GM18507 (cell line): ENCODE measurements at places on chromosomes 7 and 10.

DNA sequence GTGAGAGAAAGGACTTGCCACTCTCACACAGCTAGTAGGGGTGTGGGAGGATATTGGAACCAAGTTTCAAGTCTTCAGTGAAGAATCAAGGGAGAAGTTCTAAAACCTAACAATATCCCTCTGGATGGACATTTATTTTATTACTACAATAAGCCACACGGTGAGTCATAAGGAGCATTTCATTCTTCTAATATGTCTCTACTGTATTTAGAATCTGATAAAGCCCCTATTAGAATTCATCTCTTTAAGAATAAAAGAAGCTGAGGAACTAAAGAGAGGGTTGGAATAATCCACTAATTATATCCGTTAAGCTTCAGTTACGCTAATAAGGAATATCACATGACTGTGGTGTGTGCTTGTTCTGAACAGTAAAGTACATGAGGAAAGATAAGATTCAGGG lies 40.9 kb upstream of the ATRNL1 start:
- no peak for DNase-seq

DNA sequence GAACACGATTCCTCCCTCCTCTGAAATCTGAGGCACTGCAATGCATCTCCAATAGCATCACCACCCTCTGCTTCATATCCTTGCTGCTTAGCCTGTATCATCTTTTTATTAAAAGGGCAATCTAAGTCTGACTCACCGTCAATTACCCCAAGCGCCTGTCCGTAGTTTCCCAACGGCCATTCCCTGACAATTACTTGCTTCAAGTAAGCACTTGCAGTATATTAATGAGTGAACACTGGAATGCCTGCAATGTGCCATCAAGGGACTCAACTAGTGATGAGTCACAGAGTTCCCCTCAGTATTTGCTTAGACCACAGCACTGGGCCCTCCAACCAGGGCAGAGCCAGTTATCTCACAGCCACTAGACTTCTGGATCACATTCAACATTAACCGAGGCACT lies 19.5 kb upstream of the PPP1R3C start:
- DNase-seq, result no peak

DNA sequence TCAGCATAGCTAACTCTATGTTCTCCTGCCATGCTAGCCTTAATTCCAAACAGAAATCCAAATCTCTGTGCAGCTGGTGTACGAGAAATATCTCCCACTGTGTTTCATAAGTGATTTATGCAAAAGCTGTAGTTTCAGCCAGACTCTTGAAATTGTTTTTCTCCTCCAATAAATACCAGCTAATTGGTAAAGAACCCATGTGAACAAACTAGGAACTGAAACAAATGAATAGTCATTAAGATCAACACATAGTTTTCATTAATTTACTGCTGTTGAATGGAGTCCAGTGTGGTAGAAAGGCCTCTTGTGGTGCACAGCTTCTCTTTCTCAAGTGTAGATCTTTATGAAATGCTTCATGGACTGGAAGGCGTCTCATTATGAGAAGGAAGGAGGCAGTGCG lies 18.4 kb downstream of the PPP1R17 start:
- no peak for DNase-seq

- DNase-seq, result no peak
These were observed 22.5 kb downstream of the FKBP6 start for GRCh38 chr7:73350306-73351068.

DNA sequence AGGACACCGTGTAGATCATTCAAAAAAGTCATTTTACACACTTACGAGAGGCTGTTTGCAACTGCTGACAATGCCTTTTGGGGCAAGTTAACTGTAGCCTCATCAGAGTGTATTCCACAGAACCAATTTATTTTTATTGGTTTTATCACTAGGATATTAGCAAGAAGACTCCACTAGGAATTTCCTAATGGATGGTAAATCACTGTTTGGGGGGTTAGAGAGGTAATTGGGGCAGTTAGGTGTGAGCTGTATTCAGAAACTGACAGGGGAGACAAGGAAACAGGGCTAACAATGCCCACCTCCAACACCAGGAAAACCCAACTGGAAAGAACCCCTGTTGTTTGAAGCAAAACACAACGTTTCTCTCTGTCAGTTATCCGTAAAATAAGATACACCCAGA lies 383.0 kb upstream of the SHH start:
- no peak for DNase-seq

GRCh38 chr10:96719200-96719599 lies 1.1 kb downstream of the PIK3AP1 start:
- DNase-seq, result no peak

DNA sequence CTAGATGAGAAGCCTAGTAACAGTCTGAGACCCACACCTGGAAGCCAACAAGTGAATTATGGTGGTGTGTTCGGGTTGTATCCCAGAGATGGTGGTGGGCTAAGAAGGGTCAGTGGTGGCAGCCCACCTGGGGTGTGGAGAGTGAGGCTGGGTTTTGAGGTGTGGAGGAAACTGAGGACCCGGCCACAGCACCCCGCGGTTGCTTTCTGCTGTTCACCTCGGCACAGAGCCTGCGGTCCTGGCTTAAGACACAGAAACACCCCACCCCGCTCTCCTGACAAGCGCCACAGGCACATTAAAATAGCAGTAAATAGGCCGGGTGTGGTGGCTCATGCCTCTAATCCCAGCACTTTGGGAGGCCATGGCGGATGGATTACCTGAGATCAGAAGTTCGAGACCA lies 395.1 kb downstream of the GLRX3 start:
- DNase-seq, result no peak

GRCh38 chr7:132206594-132206993 lies 369.7 kb downstream of the PLXNA4 start:
- no peak for DNase-seq

DNA sequence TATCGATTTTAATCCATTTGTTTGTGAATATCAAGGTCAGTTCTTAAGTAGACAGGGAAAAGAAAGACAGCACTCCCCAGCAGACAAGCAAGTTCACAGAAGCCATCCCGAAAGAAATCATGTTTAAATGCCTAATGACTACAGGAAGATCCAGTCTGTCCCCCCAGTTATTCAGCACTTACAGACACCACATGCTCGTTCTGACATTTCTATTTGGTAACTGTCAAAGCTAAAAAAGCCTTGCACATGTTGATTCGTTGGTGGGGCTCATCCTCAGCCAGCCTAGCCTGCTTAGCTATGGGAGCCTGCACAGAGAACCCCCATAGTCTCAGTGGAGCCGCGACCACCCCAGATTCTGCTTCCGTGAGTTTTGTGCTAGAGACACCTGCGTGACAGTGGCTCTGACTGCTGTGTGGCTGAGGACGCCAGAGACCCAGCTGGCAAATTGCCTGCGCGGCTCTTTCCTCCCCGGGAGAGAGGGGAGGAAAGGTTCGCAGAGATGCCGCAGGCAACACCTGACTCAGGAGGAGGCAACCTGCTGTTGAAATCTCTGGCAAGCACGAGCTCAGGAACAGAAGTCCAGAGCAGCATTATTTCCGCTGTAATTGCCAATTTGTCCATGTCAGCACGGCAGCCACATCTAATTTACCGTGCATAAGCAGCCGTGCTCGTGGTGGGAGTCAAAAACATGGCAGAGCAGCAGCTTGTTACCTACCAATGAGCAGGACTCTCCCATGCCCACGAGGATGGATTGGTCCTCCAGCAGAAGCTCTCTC lies 194.2 kb downstream of the GPAM start:
- no peak for DNase-seq

GRCh38 chr10:62590306-62590705 lies 214.2 kb upstream of the ADO start:
- no peak for DNase-seq

GRCh38 chr10:116268976-116269375 lies 4.0 kb downstream of the GFRA1 start:
- DNase-seq, result no peak

DNA sequence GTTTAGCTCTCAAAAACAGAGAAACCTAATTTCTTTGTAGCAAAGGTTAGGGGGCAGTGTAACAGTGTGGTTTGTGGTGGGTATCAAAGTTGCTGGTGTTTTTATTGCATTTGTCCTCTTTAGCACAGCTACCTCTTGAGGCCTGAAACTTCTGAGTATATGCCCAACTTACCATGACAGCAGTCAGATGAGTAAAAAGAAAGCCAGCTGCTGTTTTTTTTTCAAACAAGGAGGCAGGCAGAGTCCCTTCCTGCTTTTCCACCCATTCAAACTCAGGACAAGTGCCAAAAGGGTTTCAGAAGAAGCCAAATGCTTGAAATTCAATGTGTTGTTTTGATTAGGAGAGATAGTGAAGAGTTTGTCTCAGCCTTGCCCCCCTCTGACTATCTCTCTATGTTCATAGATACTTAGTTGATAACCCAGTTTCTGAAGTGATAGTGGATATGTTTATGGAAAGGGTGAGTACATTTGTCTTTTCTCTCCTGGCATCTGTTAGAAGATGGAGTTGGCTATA lies 23.1 kb downstream of the GBF1 start:
- DNase-seq, result no peak

DNA sequence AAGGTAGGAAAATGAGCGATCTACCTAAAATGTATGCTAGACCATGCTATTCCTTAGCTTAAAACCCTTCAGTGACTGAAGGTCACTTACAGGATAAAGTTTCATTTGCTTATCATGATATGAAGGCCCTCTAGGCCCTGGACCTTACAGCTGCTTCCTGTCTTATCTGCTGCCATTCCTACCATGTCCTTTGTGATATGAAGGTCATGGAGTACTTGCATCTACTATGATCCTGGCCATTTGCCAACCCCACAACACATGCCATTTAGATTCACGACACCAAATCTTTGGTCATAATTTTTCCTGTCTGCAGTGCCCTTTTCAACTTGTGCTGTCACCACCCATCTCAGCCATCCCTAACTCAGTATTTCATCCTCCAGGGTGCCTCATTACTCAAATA lies 181.8 kb upstream of the MDFIC start:
- no peak for DNase-seq

DNA sequence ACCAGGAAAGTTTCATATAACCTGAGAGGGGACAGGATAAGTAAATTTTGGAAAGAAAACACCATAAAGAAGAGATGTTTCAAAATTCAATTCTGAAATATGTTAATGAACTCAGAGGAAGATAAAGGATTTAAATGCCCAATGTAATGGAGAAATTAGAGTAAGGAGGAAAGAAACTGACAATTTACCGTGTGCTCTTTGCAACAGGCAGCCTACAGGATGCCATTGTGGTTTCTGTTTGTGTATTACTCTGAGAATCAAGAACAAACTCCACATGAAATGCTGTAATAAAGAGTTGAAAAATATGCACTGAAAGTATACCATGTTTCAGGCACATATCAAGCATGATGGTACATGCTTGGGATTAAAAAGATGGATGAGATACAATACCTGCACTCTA lies 44.8 kb upstream of the GLCCI1 start:
- DNase-seq, result no peak

GRCh38 chr10:5779730-5780129 lies 33.5 kb downstream of the GDI2 start:
- no peak for DNase-seq

DNA sequence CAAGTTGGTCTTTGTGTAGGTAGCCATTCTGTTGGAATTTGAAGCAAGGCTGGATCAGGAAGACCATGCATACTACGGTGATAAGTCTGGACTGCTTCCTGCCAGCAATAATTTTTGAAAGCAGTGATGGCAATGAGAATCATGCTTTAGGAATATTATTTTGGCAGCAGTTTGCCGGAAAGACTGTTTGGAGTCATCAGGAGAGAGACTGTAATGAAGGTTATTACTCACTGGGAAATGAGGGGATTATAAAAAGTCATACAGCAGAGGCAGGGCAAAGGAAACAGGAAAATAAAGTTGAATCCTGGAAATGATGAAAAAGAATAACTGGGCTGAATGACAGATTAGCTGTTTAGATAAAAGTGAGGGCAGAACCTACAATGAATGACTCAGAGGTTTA lies 1136.8 kb upstream of the AUTS2 start:
- no peak for DNase-seq

- no peak for DNase-seq
These were observed 503.0 kb upstream of the FOXK1 start for GRCh38 chr7:4178916-4179687.

GRCh38 chr7:25788961-25789620 lies 362.9 kb upstream of the NFE2L3 start:
- no peak for DNase-seq

GRCh38 chr7:135189221-135189662 lies 18.7 kb upstream of the CYREN start:
- no peak for DNase-seq

DNA sequence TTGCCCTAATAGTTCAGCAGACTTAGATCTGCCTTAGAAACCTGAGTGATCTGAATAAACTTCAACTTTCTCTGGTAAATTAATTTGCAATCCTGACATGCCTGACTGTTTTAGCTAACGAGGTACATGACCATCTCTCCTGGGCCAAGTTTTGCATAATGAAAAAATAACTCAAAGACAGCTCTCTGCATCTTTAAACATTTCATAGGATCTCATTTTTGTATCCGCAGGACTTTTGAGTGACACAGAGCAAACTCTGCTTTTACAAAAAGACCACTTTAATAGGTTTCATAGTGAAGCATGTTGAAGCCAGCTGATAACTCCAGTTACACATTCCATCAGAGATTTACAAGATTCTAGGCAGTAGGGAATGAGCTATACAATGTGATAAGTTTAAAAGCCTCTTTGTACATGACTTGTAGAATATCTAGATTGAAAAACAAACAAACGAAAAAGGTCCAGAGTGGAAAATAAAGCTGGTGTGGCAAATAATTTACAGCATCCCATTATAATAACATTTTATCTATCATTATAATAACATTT lies 2.1 kb downstream of the PRKG1 start:
- DNase-seq, result no peak

DNA sequence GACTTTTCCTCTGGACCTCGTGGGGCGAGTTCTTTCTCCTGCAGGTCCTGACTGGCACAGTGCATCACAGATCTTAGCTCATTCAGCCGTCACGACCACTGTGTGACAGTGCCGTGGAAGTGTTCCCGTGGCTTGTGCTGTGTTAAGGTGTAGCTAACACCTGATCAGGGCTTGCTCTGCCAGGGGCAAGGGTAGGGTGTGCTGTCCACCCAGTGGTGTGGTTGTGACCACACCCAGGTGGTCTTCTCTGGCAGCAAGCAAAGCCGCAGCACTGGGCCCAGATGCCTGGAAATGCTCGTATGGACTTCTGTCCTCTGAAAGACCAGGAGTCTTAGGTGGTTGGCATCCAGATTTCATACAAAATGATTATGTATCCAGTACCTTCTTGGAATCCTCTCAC lies 86.2 kb downstream of the GLRX3 start:
- no peak for DNase-seq

GRCh38 chr10:88116481-88116880 lies 253.1 kb downstream of the PTEN start:
- no peak for DNase-seq

GRCh38 chr7:137716061-137716460 lies 130.7 kb downstream of the DGKI start:
- no peak for DNase-seq

DNA sequence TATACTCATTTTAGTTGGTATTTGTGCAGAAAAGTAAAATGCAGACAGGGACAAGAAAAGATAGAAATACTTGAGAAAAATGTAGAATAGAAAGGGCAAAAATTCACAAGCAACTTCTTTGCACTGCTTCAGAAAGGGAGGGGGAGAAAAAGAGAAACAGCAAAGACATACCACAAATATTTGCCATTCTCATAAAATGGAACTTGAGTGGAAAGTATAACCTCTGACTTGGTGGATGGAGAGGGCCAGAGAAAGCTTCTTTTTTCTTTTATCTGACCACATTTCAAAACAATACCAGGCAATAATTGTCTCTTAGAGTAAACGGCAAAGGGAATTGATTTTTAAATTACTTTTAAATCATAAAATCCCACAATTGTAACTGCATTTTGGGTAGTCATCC lies 35.8 kb upstream of the TRUB1 start:
- no peak for DNase-seq

- DNase-seq, result no peak
These were observed 567.8 kb upstream of the NRG3 start for GRCh38 chr10:81306971-81307782.

- DNase-seq, result no peak
These were observed 110.8 kb upstream of the GALNT17 start for GRCh38 chr7:71021131-71021530.
